ENCODE measurements at places on chromosomes 6 and 20. TPM values are rescaled to one million over a fixed set of nuclear protein-coding genes. Genes with fewer than 3 reads are reported as not detected.

RBL1 gene
- total RNA-seq, result 32.6 TPM

HLA-DMB gene
- 17.6 TPM for total RNA-seq

HTR1B gene
- total RNA-seq, result not detected

TEAD3 gene
- not detected for total RNA-seq

FAM83C gene
- not detected for total RNA-seq

DBNDD2 gene
- 15.1 TPM for total RNA-seq

KCNB1 gene
- total RNA-seq, result not detected

SLC52A3 gene
- not detected for total RNA-seq

SIRPA gene
- not detected for total RNA-seq

Measured in CD4-positive, CD25-positive, alpha-beta regulatory T cell (primary cell).